ENCODE measurements at places on chromosomes 16 and 17.

DNA sequence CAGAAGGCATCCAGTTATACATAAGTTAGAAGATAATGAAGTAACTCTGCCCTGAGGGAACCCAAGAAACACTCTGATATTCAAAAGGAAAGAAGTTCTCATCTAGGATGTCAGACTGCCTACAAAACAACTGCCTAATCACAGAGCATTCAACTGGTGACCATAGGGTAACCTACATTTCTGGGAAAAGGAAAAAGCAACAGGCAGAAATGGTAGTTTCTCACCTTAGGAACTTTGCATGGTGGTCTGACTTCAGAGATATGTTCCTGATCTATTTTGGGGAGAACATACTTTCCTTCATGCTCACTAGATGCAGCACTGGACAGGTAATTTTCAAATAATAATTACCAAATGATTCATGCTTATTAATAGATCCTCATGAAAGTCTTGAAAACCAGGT lies 16.5 kb downstream of the RNF43 start:
- no peak for DNase-seq

GRCh38 chr17:79715098-79715942 lies 15.4 kb upstream of the ENPP7 start:
- no peak for DNase-seq

DNA sequence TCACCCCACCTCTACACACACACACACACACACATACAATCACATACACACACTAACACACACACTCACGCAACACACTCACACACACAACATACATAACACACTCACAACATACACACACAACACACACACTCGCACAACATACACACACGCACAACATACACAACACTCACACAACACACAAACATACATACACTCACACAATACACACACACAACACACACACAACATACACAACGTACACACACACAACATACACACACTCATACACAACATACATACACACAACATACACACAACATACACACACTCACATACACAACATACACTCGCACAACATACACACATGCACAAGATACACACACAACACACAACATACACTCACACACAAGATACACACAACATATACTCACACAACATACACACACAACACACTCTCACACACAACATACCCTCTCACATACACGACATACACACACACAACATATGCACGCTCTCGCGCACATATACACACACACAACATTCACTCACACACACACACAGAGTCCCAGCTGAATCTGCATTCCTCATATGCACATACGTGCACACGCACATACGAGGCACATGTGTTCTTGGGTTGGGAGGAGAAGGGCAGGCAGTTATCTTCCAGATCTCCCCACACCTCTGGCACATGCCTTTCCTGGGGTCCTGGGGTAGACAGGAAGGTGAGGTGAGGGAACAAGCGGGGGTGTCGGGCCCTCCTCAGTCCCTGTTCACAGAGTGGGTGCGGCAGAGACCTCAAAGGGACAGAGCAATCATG lies 1.1 kb downstream of the ASGR2 start:
- DNase-seq, result no peak

DNA sequence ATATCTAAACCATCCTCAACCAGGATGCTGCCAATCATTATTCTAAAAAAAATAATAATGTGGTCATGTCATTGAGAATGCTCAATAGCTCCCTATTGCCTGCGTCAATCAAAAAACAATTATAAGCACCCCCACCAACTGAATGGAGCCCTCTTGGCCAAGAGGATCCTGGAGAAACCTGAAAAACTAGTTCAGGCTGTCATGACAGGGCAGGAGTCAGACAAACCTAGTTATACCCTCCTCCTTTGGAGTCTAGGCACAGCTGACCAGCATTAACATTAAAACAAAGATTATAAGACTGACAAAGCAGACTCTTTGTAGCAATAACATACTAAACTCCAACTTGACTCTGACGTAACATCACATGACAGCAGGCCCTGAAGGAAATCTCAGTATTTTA lies 119.2 kb upstream of the CCL2 start:
- DNase-seq, result no peak

- no peak for DNase-seq
Measured at GRCh38 chr17:46722662-46723285, 95.7 kb downstream of the WNT3 start.

DNA sequence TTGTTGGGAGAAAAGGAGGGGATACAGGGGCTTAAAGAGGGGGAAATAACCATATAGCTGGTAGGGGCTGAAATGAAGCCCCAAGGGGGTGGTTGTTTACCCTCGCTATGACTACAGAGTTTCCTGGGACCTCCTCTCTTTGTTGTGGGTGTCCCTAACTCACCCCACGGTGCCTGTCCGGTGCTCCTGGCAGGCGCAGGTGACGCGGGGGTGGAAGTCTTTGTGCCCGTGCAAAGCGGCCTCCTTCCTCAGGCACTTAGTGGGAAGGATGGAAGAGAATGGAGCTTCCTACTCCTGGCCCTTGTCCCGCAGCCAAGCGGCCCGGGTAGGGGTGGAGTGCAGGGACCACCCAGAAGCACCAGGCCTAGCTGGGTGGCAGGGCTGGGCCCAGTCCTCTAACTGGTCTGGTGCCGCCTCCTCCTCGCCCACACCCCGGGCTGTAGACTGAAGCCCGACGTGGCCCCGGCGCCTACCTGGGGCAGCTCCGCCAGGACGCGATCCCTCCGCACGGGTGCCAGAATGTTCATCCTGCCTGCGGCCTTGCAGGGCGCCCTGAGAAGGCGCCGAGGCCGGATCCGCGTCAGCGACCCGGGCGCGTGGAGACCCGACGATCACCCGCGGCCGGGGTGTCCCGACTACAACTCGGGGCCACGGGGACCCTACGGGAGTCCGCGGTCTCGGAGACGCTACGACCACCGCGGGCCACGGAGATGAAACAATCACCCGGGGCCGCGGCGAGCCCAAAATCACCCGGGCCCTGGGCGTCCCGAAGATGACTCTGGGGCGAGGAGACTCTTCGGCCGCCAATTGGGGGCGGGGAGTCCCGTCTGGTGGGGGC lies 709 bp downstream of the RAB34 start:
- no peak for DNase-seq

DNA sequence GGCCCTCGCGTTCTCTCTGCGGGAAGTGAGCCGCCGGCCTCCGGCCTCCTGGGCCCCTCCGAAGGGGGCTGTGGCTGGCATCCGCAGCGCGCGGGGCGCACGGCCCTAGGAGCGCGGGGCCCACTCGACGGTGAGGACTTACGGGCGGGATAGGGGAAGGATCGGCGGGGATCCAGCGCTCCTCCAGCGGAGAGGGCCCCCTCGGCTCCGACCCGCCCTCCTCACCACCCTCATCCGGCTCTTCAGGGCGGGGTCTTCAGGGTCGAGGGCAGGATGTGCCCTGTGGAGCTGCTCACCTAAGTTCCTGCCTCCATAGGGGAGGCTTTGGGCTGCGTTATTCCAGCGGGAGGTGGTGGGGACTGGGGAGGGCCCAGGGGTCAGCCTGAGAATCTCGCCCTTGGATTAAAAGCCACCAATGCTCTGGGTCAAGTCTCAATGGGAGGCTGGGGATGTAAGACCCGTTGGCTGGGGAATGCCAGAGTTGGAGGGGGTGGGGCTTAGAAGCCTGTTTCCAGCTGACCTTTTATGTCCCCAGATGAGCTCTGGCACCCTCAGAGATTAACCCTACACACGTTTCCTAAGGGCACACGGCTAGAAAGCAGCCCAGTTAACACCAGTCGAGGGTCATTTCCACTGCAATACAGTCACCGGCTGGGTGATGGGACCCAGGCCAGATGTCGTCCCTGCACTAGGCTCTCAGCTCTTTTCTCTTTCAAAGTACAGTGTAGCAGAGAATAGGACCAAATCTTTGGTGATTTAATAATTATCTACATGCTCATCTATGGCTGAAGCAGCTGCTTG lies 13.4 kb downstream of the TBX2 start:
- no peak for DNase-seq

DNA sequence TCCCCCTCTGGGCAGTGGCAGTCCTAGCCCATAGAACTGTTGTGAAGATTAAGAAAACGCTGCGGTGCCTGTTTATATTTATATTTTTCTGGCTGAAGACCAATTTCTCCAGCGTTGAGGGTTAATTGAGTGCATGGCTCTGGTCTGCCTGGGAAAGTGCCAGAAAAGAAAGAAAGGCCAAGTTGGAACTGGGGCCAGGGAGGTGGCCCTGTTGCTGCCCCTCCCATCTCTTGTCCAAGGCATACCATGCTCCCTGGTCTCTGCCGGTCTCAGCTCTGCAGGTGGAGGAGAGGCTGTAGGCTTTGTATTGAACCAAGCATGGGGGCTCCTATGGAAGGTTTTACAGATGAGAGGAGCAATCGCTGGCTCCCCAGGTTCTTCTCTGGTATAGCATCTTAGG lies 124.7 kb downstream of the MGAT5B start:
- DNase-seq, result no peak

GRCh38 chr17:41894791-41895331 lies 23.9 kb downstream of the ACLY start:
- DNase-seq, result no peak

DNA sequence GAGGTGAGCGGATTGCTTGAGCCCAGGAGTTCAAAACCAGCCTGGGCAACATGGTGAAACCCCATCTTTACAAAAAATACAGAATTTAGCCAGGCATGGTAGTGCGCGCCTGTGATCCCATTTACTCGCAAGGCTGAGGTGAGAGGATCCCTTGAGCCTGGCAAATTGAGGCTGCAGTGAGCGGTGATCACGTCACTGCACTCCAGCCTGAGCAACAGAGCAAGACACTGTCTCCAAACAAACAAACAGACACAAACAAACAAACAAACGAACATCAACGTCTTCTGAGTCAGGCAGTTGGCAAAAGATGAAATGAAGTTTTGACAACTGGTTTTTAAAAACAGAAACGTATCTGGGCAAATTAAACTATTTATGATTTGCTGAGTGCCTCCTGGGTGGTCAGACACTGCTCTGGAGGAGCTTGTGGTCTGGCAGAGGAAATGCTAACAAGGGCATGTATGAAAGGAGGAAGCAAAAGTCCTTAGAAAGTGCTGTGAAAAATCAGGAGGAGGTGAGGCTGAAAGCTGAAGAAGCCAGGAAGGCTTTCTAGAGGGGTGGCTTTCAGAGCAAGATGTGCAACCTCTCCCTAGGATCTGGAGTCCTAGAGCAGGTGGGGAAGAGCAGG lies 10.2 kb upstream of the KRT20 start:
- no peak for DNase-seq

DNA sequence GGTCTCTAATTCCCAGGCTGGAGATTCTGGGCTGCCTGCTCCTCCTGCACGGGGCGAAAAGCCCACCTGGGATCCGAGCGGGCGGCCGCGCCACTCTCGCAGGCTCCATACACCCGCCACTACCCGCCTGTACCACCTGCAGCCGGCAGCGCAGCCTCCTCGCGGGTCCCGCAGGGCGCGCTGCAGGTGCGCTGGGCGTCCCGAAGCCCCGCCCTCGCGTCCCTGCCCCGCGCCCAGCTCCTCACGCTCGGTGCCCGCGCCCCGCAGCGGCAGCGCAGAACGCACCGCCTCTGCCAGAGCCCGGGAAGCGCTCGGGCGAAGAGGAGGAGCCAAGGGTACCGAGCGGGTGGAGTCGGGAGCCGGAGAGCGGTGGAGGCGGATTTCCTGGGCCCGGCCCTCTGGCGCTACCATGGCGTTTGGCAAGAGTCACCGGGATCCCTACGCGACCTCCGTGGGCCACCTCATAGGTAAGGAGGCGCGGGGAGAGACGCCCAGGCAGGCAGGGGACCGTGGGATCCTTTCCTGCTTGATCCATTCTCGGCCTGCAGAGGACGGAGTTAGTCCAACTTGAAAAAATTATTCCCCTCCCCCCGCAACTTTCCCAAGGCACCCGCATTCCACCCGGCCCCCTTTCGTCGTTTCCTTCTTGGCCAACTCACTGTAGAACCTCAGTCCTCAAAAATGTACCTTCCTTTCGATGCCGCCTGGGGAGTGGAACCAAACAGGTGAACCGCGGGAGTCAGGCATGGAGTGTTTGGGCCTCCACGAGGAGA lies at the start of gene TOM1L1:
Gene TOM1L1 (plus strand): TSS at position 396 of the 773 bp plus-strand sequence. CDS start 14 bp downstream, at position 410.
- no peak for DNase-seq

DNA sequence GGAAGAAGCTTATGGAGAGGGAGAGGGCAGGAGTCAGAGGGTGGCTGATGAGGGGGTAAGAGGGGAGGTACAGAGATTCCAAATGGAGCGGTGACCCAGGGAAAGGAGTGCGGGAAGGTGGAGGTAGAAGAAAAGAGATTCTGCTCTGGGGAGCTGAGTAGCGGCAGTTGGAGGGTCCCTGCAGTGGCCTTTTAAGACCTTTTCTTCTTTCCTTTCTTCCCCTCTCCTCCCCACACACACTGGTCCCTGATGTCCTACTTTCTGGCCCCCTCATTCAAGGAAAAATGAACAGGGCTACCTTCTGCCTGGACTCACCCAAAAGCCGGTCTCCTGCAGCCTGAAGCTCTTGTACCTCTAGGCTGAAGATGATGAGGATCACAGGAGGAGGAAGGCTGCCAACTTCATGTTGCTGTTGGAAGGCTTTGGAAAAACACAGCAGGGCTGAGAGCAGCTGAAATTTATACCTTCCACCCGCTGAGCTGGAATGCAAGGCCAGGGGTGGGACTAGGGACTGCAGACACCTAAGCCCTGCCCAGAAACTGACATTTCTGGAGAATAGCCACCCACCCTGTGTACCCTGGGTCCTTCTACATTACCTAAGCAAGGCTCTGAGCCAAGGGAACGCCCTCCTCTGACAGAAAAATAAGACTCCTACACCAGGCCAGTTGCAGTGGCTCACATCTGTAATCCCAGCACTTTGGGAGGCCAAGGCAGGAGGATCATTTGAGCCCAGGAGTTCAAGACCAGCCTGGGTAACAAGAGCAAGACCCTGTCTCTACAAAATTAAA lies 9.4 kb upstream of the HEATR6 start:
- DNase-seq, result no peak

- DNase-seq, result no peak
Measured at GRCh38 chr17:7060165-7060891, 16.4 kb upstream of the SLC16A11 start.

- no peak for DNase-seq
Measured at GRCh38 chr17:57539529-57540301, 205.4 kb downstream of the CCDC182 start.

DNA sequence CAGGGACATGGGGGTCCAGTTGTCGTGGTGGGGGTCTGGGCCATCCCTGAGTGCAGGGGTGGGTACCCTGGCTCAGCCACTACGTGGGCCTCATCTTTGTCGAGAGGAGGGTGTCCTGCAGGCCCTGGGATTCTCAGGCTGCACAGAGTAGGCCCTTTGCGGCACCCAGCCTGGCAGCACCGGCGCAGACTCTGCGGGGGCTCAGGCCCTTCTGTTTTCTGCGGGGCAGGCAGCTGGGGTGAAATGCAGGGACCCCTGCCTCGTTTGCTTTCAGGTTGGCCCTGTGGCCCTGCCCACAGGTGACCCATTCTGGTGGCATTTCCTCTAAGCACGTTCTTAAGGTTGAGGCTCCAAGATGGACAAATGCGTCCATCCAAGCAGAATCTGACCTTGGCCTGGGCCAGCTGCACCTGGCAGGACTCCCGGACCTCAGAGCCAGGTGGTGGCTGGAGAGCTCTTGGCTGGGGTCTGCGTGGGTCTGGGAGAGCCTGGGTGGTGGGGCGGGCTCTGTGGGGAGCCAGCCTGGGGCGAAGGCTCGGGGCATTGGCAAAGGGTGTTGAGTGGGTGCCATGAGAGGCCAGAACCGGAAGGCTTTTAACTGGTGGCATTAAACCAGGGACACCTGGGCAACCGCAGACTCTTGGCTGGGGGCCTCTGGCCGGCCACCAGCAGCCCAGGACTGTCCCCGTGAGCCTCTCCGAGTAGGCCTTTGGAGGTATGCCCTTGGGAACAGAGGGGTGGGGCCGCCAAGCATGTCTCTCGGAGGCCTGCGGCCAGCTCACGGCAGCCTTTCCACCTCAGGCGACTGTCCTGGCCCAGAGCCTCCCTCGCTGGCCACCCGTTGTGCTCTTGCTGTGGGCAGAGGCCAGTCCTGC lies 16.9 kb downstream of the PRSS27 start:
- DNase-seq, result no peak

GRCh38 chr17:60301649-60302048 lies 90.3 kb downstream of the USP32 start:
- DNase-seq, result no peak

Measured in stimulated activated CD8-positive, alpha-beta memory T cell treated with anti-CD3 and anti-CD28 coated beads, Interleukin-4, amount 100 ng/mL, for 1 hour (primary cell).